ENCODE measurements at places on chromosomes 4 and X.

GRCh38 chr4:150264595-150265161, 186.4 kb downstream of the DCLK2 start:
- DNase-seq, result no peak

GRCh38 chr4:62771983-62772557, 1571.9 kb downstream of the ADGRL3 start:
- no peak for DNase-seq

DNA sequence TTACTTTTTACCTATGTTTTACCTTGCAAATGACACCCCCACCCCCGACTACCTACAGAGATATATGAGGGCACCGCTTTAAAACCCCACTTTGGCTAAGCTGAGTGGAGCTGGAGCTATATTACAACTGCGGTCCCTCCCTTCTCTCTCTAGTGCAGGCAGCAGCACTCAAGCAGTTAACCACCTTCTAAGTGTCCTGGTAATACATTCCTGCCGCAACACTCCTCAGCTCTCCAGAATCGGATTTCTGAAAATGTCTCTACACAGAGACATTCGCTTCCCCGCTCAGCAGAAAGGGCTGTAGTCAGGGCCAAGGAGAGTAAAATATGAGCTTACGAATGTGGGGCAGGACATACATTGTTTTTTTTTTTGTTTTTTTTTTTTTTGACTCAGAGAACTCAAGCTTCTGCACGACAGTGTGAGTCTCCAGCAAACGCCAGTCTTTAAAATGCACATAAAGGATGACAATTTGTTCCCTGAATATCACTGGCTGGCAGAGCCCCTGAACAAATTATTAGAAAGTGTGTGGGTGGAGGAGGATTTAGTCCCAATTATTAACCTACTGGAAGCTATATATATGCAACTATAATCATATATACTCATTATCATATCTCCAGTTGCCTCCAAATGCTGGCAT, 287.0 kb upstream of the TET2 start:
- no peak for DNase-seq

- DNase-seq, result no peak
These were observed 75.9 kb upstream of the LEF1 start for GRCh38 chr4:108244606-108245005.

DNA sequence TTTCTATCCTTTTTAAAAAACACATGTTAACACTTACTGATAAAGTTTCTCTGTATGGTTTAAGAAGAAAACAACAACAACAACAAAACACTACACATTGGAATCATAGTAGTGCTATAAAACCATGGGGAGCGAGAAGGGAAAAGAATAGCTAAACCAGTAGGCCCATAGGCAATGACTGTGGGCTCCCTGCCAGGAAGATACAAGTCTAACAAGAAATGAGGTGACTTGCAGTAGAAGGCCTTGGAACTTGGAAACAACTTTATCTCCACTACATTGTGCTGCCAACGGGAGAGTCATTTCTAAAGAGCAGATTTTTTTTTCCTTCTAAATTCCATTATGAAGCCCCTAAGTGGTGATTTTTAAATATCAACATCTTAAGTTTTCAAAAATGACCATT, 78.0 kb downstream of the GPC4 start:
- no peak for DNase-seq

GRCh38 chr4:65669111-65670019, 924 bp downstream of the EPHA5 start:
- no peak for DNase-seq

GRCh38 chrX:104745152-104745551, 179.2 kb downstream of the IL1RAPL2 start:
- no peak for DNase-seq

GRCh38 chrX:118116713-118117550, at the start of gene KLHL13:
Gene KLHL13, minus strand, starts transcription at chrX:118116810. Its CDS starts 88,337 bp downstream, at chrX:118028473.
- DNase-seq, result no peak

DNA sequence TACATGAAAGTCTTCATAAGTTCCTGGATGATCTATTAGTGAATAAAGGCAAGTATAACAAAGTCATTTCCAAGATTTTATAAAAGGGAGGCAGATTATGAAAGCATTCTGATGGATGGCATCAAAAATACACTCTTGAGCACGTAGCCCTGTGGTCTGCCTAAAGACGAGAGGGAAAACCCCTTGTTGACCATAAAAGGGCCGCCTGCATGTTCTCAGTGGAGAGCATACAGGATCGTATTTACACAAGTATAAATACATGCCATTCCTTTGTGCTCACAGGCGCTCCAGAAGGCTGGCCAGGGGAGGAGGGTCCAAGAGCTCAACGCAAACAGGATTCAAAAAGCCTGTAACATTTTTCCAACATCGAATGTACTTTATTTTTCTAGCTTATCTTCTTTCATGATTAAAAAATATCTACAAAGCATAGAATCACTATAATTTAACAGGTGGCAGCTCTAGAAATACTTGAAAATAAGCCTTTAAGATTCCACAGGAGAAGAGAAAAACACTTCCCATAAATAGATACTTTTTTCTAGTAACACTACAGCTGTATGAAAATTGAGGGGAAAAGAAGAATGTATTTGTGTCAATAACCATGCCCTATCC, 29.6 kb downstream of the PDGFC start:
- DNase-seq, result no peak

DNA sequence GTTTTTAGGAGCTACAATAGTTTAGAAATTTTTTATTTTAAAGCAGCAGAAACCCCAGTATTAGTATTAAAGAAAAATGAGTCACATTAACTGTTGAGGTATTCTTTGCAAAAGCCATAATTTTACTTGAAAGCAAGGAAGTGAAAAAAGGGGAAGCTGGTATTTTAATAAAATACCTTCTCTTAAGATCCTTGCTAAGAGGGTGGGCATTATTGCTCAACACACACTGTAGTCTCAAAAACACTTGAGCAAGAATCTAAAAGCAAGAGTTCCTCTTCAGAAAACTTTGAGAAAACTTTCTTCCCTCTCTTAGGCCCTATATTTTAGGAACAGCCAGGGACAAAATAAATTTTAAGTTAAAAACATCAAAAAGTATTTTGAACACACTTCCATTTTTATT, 259.4 kb upstream of the DIAPH2 start:
- DNase-seq, result no peak

DNA sequence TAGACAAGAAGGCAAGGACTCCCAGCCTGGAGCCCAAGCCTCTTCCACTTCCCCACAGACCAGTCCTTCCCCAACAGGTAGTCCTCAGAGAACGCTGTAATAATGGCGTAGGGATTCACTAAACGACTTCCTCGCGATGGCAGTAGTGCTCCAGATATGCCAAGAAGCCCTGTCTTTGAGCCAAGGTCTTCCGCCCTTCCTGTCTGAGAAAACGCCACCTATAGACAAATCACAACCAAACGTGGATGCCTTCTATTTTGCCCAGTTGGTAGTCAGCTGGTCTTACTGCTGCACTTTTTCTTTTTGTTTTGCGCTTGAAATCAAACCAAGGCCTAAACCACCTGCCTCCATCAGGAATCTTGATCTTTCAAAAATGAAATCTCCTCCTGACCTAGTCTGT, 203.3 kb downstream of the OR13H1 start:
- no peak for DNase-seq

- DNase-seq, result no peak
These were observed 31.2 kb downstream of the ATG4A start for GRCh38 chrX:108122748-108123147.

DNA sequence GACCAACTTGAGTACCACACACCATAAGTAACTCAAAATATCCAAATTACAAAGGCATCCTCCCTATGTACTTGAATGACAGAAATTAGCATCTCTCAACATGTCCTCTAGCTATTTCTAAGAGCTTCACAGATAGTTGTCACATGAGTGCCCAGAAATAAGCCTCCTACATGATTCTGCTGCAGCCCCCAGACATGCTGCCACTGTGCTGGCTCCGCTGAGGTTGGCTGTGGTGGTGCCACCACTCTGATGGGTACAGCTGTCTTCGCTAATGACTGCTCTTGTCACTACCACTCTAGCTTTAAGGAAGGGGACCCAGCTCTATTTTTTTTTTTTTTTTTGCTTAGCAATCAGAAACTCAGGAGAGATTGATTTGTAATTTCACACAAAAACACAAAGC, 256.0 kb downstream of the GRXCR1 start:
- no peak for DNase-seq

DNA sequence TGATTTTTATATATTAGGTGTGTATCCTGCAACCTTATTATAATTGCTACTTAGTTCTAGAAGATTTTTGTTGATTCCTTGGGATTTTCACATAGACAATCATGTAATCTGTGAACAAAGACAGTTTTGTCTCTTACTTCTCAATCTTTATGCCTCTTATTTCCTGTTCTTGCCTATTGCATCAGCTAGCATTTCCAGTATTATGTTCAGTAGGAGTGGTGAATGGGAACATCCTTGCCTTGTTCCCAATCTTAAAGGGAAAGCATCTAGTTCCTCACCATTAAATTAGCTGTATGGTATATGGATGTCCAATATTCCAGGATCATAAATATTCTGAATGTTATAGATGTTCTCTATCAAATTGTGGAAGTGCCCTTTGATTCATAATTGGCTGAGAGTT, 41.8 kb downstream of the AWAT2 start:
- DNase-seq, result no peak

GRCh38 chr4:152943672-152944071, 7.5 kb downstream of the FHDC1 start:
- no peak for DNase-seq

GRCh38 chr4:28357990-28358389, 1497.3 kb downstream of the STIM2 start:
- DNase-seq, result no peak

DNA sequence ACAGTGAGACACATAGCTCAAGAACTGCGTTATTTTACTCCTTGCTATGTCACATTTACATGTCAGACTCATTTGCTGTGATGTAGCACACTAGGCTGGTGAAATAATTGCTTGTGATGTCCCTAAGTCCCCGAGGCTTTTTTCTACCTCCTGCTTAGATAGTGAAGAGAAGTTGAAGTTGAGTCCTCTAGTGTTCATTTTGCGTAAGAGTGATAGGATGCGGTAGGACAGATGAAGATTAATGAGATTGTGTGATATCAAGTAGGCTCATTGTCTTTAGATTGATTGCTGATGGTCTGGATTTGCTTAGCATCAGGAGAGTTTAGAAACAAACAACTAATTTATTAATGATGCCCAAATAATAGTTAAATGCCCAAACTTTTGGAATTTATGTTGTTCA, 173.6 kb upstream of the NUDT6 start:
- DNase-seq, result no peak

DNA sequence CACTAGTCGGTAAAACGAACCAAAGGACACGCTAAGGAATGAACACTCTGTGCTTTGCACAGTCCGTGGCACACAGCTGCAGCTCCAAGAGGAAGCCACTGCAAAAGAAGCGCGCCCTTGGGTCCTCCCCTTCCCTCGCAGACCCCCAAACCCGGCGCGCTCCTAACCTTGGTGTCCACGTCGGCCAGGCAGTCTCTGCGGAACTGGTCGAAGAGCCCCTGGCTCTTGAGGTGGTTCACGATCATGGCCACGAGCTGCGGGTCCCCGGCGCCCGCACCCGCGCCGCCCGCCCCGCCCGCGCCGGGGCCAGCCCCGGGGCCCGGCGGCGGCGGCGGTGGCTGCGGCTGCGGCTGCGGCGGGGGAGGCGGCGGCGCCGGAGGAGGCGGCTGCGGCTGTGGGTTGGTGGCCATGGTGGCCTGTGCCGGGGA, 333 bp downstream of the BOD1L1 start:
- DNase-seq, result peak; percentile 5

GRCh38 chr4:42417550-42417949, 20.3 kb downstream of the SHISA3 start:
- no peak for DNase-seq

DNA sequence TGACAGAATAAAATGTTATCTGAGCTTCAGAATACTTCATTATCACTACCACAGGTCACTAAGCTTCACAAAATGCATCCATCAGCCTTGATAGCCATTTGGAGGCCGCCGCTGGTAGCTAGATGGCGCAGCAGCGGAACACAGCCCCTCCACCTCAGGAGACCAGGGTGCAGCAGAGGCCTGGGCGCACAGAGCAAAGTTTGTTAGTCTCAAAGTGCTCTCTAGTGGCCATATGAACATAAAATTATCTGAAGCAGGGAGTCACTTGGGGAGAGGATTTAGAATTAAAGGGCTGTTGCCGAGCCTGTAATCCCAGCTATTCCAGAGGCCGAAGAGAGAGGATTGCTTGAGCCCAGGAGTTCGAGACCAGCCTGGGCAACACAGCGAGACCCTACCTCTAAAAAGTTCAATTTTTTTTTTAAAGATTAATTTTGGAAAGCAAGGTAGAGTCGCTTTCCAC, 8.1 kb upstream of the DCTD start:
- peak; percentile 26 for DNase-seq

DNA sequence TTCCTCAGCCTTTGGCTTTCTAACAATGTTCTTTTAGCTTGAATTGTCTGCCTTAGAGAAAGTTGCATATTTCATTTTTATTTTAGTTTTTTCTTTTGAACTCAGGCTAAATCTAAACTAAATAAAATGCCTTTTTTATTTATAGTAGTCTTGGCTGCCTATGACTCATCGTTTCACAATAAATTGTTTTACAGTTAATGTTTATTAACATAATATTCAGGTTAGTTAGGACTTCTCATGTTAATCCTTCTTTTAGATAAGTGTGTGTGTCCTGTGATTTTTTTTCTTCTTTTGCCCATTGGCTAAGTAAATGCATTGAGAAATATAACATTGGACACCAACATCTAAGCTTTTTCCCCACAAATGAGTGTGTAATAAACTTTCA, 1.6 kb downstream of the RP2 start:
- DNase-seq, result no peak

DNA sequence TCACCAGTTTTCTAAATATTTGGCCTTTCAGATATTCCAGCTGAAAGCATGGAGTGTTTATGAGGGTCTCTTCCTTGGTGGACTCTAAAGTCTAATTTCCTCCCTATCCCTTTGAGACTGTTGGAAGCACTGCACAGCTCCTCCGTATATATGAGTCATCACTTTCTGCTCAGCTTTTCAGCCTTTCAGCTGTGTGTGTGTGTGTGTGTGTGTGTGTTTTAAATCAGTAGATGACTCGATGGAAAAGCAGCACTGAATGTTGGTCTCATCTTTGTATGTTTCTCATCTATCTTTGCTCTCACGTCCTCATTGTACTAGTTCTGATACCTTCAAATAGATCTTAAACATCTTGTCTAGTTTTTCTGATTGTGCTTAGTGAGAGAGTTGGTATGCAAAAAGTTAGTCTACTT, 81.6 kb downstream of the ZFX start:
- no peak for DNase-seq

DNA sequence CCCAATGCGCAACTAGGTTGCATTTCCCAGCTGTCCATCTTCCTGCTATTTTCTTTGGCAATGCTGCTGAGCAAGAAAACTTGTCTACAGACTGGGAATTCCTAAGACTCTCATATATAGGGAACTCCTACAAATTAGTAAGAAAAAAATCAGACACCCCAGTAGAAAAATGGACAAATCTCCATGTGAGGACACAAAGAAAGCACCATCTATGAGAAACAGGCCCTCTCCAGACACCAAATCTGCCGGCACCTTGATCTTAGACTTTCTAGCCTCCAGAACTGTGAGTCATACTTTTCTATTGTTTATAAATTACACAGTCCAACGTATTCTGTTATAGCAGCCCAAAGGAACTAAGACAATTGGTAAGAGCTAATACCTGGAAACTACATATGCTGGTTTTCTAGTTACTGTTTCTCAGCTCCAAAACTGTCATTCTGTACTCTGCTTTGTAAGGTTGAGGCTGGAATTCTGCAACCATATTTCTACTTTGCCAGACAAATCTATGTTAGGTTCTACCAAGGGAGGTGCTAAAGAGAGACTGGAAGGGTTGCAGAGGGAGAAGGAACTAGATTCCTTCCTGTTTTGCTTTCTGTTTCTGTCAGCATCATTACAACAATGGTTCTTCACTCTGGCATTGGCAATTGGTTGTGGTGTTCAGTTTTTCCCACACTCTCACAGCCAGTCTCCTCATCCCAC, 35.7 kb upstream of the FAM241A start:
- DNase-seq, result no peak

GRCh38 chr4:33722254-33722653, 2522.1 kb downstream of the ARAP2 start:
- no peak for DNase-seq

Measured in stimulated activated CD8-positive, alpha-beta memory T cell treated with anti-CD3 and anti-CD28 coated beads, Interleukin-4, amount 100 ng/mL, for 1 hour (primary cell).